Fibroblast of skin of left quadriceps (primary cell): ENCODE measurements at places on chromosomes 4 and X.

DNA sequence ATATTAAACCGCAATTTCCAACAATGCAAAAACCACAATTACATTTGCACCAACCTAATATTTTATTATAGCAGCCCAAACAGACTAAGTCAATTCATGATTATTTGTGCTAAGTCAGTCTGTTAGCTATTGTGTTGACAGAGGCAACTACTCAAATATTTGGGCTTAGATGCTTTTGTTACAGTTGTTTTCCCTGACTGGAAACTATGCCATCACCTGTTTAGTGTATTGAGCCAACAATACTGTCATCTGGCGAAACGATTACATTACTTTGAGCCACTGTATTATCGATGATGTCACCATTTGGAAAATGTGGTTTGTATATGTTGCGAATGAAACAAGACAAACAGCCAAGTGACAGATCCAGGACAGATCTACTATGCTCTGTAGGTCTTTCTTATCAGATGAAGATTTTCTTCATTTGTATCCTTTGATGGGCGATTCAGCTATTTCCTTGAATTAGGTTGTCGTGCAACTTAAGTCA is 38.7 kb upstream of the INTS6L start:
- no peak for DNase-seq

- DNase-seq: no peak
Measured at GRCh38 chr4:98617358-98618047, 40.9 kb downstream of the TSPAN5 start.

DNA sequence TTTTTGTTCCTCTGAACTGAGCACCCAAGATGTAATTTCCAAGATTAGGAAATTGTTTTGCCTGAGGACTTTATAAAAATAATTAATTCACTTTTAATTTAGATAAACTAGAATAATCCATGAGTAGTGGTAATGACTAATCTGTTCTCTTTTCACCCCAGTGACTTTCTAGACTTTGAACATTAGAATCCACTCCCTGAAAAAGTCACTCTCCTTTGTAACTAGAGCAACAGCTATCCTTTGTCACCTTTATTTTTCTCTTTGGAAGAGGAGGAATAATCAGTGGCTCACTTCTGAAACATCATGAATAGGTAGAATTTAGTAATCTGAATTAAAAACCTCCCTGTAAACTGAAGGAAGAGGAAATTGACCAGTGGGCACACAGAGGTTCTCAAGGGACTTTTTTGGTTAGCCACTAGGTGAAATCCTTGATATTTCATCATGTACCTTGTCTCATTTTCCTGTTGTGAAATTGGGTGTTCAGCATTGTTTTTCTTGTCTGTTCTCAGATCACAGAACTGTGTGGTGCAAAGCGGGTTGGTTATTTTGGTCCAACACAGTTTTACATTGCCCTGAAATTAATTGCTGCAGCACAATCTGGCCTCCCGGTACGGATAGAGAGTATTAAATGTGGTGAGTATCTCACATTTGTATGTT is 59.4 kb downstream of the REPS2 start:
- DNase-seq: no peak

DNA sequence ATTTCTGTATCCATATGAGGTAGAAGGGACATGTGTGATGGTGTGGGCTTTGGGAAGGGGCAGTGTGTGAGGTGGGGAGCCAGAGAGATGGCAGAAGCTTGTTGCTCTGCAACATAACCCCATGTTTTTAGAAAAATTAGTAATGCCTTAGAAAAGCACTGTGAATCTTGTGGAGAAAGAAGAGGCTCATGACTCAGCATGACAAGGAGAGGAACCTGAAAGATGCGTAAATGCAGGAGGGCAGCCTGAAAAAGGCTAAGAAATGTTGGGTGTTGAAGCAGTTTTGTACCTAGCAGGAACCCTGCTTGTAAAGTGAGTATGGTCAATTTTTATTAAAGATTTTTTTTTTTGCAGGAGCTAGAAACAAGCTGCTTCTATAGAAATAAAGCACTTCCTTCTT is 59.8 kb downstream of the ARSJ start:
- no peak for DNase-seq

GRCh38 chr4:71126719-71127118 is 133.3 kb downstream of the DCK start:
- peak; percentile 89 for DNase-seq

GRCh38 chrX:43969504-43970501 is 3.4 kb downstream of the NDP start:
- DNase-seq: no peak

DNA sequence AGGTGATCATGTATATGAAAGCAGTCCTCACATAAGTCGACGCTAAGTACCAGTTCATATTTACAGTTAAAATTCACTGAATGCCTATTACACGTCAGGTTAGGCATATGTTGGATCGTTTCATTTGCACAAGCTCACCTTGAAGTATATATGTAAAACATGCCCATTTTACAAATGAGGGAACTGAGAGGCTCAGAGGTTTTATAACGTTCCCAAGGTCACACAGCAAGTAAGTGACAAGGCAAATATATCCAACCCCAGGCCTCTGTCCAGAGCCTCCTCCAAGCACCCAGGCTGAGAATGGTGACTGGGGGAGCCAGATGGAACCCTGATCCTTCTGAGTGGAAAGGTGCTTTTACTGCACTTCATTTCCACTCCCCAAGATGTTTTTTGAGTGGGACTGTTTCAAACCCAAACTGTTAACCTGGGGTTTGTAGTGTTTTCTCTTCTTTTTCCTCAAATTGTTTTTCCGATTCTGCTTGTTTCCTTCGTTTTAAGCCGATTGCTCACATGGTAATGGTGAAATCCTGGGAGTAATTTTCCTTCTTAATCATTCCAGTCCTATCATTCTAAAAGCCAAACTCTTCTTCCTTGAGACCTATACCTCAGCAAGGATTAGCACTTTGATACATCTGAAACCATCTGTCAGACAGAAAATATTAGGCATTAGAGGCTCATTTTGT is 791 bp downstream of the SMIM20 start:
- no peak for DNase-seq

- no peak for DNase-seq
Measured at GRCh38 chr4:67083496-67083895, 461.8 kb downstream of the CENPC start.

- no peak for DNase-seq
Measured at GRCh38 chrX:77422891-77423648, 24.1 kb upstream of the FGF16 start.

- DNase-seq: no peak
Measured at GRCh38 chr4:148238811-148239493, 203.3 kb downstream of the NR3C2 start.

DNA sequence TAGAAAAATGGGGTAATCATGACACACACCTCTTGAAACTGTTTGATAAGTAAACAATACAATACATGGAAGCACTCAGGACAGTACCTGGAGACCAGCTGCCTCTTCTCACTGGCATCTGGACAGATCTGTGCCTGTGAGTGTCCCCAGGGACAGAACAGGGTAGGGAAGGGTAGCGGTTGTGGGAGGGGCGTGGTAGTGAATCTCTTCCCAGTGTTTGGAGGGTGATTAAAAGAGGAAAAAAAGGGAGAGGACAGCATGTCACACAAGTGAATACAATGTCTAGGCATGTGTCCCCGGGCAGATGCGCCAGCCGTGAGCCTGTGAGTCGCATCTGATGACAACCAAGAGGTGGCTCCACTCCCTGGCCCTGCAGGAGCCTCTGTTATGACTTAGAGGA is 138.8 kb upstream of the MSX1 start:
- no peak for DNase-seq

DNA sequence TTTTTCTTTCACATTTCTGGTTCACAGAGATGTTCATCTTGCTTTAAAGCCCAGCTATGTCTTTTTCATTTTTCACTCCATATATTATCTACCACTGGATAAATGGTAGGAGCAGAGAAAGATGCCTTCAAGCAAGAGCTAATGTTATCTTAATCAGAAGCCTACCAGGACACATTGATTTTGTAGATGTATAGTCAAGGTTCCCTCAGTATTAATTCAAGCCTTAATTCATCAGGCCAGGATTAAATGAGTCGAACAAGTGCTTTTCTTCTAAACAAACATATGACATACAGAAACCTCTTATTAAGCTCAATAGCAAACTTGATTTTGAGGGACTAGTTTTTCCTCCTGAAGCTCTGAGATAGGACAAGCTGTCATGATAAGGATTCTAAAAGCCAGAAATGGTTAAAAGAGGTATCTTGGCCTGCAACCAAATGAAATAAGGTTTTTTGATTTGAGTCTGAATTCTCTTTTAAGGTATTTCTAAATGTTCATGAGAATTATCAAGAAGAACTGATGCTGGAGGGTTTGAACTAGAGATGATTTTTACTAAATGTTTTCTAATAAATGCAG is 81.7 kb upstream of the FTHL17 start:
- no peak for DNase-seq

DNA sequence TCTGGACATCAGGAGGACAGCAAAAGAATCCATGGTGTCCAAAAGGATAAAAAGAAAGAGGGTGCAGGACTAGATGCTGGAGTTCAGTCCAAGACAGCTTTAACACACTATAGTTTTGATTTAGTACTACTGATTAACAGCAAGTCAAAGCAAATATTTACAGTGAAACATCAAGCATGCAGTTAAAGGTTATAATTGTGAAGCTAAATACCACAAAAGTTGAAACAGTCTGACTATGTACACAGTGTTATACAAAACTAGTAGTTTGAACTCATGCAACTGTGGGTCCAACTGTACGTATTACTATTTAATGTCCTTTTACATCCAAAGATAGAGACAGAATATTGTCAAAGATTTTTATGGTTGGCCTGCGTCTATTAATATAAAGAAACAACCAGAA is 57.6 kb downstream of the CHIC2 start:
- no peak for DNase-seq

- peak; percentile 19 for DNase-seq
Measured at GRCh38 chr4:42519803-42520417, 122.6 kb downstream of the SHISA3 start.

- no peak for DNase-seq
Measured at GRCh38 chrX:7027071-7027470, 120.4 kb upstream of the STS start.

DNA sequence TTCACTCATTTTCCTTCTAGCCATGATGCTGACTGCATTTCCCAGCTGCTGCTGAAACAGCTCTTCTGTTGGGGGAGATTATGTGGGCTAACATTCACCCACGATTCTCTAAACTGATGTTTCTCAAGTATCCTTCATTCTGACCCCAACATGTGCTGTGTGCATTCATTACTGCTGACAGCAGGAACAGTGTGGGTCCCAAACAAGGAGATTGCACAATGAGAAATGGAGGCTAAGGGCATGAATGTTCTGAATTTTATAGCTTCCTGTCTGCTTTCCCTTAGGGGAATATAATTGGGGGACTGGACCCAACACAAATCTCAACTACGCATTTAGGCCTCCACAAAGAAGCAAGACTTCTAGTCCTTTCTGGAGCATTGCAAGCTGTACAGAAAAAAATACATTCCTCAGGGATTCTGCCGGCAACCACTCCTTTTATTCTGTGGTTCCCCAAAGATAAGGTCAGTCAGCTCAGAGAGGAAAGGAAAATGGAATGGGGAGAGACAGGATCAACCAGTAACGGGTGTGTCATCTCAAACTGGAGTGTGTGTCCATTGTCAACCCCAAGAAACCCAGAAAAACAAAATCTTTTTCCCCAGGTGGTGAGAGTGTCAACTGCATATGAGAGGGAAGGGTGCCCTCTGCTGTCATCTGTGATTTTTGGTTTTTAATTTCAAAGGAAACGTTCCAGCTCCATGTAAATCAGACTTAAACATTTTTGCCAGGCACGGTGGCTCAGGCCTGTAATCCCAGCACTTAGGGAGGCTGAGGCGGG is 81.5 kb upstream of the EGFL6 start:
- DNase-seq: peak; percentile 87

GRCh38 chrX:15718283-15718970 is 19.6 kb upstream of the CA5B start:
- DNase-seq: no peak

DNA sequence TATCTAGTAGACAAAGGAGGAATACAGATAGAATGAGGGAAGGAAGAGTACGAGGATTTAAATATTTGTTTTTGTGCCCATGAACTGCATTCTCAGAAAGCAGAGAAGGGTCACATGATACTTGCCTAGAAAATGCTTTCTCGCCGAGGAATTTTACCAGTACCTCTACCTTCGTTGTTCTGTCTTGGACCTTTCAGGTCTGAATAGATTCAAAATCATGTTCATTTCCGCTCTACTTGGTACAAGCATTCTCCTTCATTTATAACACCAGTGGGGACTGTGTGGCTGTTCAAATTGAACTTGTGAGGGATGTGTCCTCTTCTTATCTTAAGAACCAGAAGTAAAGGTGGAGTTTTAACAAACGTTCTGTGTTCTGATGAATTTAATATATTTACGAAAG is 1.9 kb downstream of the USP38 start:
- DNase-seq: no peak

GRCh38 chr4:55157559-55158277 is 32.3 kb upstream of the KDR start:
- DNase-seq: no peak

DNA sequence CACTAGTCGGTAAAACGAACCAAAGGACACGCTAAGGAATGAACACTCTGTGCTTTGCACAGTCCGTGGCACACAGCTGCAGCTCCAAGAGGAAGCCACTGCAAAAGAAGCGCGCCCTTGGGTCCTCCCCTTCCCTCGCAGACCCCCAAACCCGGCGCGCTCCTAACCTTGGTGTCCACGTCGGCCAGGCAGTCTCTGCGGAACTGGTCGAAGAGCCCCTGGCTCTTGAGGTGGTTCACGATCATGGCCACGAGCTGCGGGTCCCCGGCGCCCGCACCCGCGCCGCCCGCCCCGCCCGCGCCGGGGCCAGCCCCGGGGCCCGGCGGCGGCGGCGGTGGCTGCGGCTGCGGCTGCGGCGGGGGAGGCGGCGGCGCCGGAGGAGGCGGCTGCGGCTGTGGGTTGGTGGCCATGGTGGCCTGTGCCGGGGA is 333 bp downstream of the BOD1L1 start:
- DNase-seq: no peak

DNA sequence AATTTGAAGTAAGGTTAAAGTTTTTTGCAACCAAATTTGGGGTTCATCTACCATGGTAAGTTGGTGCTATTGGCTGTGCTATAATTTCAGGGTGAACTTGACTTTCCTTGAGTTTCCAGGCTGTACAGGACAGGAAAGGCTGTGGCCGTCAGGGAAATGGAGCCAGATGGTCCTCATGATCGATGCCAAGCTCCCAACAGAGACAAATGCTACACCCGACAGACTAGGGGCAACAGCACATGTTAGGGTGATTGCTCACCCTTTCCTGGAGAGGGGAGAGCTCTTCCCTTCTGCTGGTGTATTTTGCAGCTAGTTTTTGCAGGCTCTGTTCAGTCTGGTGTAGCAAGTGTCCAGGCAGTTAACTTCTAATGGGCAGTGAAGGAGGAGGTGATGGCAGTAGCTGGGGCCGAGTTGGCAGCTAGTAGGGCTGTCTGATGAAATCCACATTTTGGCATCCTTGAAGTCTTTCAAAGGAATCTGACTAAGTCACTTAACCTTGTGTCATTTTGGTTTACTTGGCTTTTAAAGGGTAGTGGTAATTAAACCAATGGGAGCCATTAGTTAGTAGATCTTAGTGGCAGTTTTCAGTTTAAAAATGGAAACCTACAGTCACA is 47.8 kb downstream of the GAB1 start:
- no peak for DNase-seq

GRCh38 chrX:63250253-63250868 is 100.8 kb downstream of the SPIN4 start:
- DNase-seq: peak; percentile 41
